ENCODE measurements at places on chromosomes 7 and 10.

- DNase-seq = no peak
Measured at GRCh38 chr10:116775488-116776400, 33.4 kb upstream of the HSPA12A start.

DNA sequence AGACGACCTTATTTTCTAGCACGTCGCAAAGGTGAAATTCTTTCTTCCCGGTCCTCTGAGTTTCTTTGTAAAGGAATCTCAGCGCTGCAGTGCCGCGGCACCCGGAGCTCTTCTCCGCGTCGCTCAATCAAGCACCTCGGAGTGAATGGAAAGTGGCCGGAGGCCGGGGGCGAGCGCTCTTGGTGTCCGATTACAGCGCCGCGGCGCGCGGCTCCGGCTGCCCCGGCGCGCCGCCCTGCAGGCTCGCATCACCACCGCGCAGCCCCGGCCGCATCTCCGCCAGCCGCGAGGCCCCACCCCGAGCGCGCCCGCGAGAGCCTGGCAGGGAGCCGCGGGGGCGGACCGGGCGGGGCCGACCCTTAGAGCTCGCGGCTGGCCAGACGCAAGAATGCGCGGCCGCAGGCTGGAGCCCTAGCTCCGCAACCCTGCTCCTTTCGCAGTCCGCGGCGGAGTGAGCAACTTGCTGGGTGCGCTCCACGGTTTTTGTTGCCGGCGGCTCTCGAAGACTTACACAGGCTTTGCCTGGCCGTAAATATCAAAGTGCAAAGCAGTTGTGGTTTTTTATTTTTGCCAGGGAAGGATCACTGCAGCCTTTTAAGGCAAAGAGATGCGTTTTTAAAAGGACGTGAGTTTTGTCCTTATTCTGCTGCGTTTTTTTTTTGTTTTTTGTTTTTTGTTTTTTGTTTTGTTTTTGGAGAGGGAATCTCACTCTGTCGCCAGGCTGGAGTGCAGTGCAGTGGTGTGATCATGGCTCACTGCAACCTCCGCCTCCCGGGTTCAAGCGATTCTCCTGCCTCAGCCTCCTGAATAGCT, at the start of gene SEMA3C:
SEMA3C (minus strand) TSS at position 143 of the 813 bp plus-strand sequence. CDS start 2,270 bp downstream, outside the sequence.
- no peak for DNase-seq

- no peak for DNase-seq
Measured at GRCh38 chr10:79023240-79024162, 45.3 kb upstream of the ZMIZ1 start.

DNA sequence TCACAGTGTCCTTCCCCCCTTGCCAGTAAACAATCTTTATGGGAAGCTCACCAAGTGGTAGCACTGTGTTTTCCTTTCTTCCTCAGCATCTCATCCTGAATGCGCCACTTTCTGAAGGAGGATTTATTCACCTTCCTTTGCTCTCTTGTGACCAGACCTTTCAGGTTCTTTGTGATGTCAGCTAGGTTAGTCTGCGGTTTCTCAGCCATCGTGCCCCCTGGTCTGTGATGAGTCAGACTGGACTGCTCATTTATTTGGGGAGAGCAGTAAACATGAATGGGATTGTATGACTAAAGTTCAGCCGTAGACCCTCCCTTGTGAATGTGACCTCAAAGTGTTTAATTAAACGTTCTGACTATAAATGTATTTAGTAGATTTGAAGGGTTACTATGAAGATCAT, 235.1 kb upstream of the CELF2 start:
- no peak for DNase-seq

GRCh38 chr10:89645742-89646172, 715 bp upstream of the PANK1 start:
- DNase-seq = no peak

GRCh38 chr7:123580406-123581161, 21.0 kb upstream of the ASB15 start:
- no peak for DNase-seq

DNA sequence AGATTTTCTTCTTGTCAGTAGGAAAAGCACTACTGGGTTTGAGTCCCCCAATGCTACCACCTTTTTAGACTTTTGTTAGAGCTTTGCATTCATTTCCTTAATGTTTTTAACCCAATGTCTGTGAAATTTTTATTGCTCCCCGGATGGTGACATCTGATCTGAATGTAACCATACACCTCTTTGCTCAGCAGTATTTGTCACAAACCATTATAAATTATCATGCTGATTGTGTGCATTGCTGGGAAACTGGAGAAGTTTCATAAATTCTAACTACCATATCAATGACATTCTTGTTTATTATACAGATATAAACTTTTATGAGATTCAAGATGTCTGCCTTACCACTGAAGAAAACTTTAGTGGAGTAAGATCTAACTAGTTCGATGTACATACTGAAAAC, 8.5 kb downstream of the NRP1 start:
- DNase-seq = no peak

DNA sequence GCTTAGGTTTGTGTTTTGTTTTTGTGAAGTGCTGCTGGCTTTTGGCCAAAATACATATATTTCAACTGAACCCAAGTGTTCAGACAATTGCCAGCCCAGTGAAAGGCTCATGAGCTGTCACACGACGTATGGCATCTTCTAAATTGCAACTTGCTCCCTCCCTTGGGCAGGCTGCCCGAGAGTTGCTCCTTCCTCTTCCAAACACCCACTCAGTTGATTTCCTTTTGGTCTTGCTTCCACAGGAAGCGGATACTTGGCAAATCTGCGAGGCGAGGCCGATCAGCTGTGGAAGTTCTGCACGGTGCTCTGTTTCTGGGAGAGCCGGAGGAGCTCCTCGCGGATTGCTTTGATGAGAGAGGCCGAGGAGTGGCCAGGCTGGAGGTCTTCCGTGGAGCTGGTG, 39.6 kb upstream of the ATP6V0A4 start:
- no peak for DNase-seq

- no peak for DNase-seq
Measured at GRCh38 chr7:6205971-6206660, 66.3 kb downstream of the CYTH3 start.

DNA sequence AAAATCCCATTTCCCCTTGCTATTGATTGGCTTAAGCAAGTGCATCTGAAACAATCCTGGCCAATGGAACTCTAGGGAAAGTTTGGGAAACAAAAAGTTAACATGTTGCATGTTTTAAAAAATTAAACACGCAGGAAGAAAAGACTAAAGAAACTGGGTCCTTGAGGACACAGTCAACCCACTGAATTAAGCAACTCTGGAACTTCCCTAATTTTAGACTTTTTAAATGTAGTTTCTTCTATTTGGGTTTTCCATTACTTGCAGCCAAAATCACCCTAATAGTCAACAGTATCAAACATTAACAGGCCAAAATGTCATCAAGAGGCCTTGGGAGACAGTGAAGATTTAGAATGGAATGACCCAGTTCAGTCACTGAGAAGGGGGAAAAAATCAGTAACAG, 40.6 kb downstream of the OSBPL3 start:
- no peak for DNase-seq

GRCh38 chr10:45377858-45378257, 3.8 kb downstream of the ALOX5 start:
- DNase-seq = no peak

DNA sequence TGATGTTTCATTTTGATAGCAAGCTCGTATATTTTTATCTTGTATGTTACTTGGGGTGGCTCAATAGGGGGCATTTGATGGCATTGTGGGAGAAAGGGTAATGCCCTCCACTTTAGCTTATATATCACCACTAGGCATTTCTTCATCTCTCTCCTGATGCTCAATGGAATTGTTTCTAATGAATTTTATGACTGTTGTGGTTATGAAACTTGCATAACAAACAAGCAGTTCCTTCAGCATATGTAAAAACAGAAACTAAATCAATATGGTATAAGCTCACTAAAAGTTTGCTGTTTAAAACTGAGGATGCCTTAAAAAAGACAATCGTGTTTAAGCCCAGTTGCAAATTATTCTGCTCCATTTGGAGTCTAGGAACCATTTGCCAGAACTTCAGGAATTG, 75.5 kb downstream of the CDK14 start:
- DNase-seq = no peak

- DNase-seq = no peak
Measured at GRCh38 chr10:131858118-131858515, 42.7 kb upstream of the PPP2R2D start.

GRCh38 chr10:123553810-123554430, 112.2 kb upstream of the GPR26 start:
- no peak for DNase-seq

GRCh38 chr7:26470691-26471090, 179.0 kb downstream of the SNX10 start:
- no peak for DNase-seq

GRCh38 chr10:118953598-118954393, 75.7 kb upstream of the NANOS1 start:
- DNase-seq = no peak

DNA sequence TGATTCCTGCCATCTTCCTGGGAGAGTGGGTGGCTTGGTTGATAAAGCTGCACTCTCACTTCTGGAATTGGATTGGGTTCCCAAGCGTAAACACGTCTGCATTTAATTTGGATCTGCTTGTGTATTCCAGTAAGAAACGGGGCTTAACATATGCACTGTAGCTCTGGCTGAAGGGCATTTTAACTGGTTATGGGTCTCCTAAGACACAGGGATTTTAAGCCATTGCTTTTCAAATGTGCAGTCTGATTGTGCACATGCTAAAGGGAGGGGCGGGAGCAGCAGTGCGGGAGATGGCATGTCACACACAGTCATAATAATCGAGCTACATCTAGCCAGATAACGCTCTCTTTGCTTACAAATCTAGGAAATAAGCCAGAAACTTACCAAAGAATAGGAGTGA, 247.3 kb upstream of the LYZL1 start:
- no peak for DNase-seq

DNA sequence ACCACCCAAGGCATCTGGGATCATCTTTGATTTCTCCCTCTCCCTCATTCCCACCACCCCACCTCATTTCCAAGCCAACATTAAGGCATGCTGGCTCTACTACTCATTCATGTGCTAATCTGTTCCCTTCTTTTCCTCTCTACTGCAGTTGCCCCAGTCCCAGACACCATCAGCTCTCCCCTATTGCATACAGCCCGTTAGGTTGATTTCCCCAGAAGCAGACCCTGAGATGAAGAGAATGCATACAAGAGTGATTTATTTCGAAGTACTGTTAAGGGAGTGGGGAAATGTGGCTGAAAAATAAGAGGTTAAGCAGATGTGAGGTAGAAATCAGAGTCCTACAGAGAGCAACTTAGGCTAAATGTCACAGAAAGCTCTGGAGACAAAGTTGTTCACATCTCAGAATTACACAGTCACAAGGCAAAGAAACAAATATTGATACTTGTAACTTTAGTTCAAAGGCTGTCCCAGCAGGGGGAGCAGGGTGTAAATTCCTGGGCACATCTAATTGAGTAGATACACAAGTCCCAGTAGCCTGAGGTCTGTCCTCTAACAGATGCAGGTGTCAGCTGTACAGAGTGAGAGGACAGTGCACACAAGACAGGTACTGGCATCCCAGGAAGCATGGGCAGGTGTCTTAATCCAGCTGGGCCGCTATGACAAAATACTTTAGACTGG, 20.9 kb downstream of the AKR1D1 start:
- no peak for DNase-seq

DNA sequence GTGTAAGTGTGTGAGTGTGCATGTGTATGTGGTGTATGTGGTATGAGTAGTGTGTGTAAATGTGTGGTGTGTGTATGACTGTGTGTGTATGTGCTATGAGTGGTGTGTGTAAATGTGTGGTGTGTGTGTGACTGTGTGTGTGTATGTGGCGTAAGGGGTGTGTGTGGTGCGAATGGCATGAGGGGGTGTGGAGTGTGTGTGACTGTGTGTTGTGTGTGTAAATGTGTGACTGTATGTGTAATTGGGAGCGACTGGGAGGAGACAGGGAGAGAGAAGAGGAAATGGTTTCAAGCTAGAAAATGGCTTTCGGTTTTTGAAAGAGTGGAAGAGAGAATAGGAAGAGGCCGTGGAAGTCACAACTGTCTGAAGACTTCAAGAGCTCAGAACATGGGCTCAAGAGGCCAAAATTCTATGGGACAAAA, 23.6 kb upstream of the GATAD1 start:
- DNase-seq = no peak

GRCh38 chr7:98223898-98224700, 12.9 kb downstream of the BHLHA15 start:
- no peak for DNase-seq

- no peak for DNase-seq
Measured at GRCh38 chr10:13402021-13402420, 53.9 kb upstream of the SEPHS1 start.

DNA sequence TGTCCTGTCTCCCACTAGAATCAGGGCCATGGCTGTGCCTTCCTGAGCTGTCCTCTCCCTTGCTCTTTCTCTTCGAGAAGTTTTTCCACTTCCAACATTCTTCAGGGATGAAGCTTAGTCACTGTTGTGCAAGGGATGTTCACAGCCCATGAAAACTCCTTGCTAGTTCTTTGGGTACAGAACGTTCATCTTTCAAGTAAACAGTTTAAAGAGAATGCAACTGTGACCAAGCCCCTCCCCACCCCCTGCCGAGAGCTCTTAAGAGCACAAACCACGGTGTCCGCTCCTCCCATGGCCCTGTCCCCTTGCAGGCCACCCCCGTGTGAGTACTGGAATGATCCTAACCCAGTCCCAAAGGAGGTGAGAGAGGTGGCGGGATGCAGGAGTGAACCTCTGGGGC, 161.1 kb upstream of the RHEB start:
- no peak for DNase-seq

DNA sequence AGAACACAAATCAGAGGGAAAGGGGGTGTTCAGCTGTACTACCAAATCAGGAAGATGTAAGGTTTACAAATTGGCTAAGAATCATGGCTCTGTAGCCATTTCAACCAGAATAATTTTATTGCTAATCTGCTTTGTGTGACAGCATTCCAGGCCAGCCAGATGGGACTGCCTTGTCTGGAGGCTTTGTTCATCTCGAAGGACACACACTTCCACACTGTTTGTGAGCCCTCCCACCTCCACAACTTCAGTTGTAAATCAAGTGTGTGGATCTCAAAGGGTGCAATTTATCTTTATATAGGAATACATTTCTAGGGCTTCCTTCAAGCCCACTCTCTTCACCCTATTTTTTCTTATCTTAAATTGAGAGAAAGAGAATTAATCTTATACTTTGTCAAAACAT, 6.9 kb upstream of the OIT3 start:
- DNase-seq = no peak

GRCh38 chr7:155377838-155378579, 79.9 kb upstream of the EN2 start:
- no peak for DNase-seq

DNA sequence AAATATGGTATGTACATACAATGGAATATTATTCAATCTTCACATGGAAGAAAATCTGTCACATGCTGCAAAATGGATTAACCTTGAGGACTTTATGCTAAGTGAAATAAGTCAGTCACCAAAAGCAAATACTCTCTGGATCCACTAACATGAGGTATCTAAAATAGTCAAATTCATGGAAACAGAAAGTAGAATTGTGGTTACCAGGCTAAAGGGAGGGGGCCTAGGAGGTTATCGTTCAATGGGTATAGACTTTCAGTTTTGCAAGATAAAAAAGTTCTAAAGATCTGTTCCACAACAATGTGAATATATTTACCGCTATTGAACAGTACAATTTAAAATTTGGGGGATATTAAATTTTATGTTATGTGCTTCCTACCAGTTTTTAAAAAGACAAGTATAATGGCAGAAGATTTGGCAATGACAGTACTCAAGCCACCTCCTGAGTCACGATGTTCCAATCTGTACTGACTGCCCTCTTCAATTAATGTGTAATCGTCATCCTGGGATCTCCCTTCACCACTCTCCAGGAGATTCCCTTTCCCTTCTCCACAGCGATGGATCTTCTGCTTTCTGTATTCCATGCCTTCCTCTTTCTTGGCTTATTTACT, 32.3 kb upstream of the IL6 start:
- DNase-seq = no peak
